GM13976 (cell line): ENCODE measurements at places on chromosomes 12 and 14.

- peak; percentile 11 for DNase-seq
Observed at GRCh38 chr12:81759190-81760051, at the start of gene PPFIA2. Gene PPFIA2, minus strand, starts transcription at chr12:81759350.

- DNase-seq, result no peak
Observed at GRCh38 chr14:69917287-69917686, 38.1 kb downstream of the SMOC1 start.

GRCh38 chr14:105166571-105167302, 1.8 kb downstream of the JAG2 start:
- DNase-seq, result no peak

GRCh38 chr14:99936738-99937474, 128.3 kb upstream of the EVL start:
- DNase-seq, result peak; percentile 81

GRCh38 chr12:32312049-32312670, 87.2 kb upstream of the FGD4 start:
- DNase-seq, result peak; percentile 41

DNA sequence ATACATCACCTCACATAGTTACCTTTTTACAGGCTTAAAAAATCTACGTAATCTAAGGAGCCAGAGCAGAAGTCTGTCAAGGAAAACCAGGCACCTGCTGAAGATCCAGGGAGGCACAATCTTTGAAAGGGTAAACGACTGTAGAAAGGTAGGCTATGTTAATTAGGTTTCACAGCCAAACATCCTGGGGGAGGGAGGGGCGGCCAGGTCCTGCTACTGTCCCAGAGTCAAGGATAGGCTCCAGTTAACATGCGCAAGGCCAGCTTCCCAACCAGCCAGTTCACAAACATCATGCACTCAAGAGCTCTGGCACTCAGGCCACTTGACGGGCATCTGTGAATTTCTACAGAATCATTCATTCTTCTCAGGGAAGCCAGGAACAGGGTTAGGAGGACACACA, 22.9 kb downstream of the NIN start:
- no peak for DNase-seq
